ENCODE measurements at places on chromosomes 2 and 18. TPM values are rescaled to one million over a fixed set of nuclear protein-coding genes. Genes with fewer than 3 reads are reported as not detected.

- peak; percentile 45 for DNase-seq
These were observed 167.0 kb upstream of the TPO start for GRCh38 chr2:1246239-1246638.

DNA sequence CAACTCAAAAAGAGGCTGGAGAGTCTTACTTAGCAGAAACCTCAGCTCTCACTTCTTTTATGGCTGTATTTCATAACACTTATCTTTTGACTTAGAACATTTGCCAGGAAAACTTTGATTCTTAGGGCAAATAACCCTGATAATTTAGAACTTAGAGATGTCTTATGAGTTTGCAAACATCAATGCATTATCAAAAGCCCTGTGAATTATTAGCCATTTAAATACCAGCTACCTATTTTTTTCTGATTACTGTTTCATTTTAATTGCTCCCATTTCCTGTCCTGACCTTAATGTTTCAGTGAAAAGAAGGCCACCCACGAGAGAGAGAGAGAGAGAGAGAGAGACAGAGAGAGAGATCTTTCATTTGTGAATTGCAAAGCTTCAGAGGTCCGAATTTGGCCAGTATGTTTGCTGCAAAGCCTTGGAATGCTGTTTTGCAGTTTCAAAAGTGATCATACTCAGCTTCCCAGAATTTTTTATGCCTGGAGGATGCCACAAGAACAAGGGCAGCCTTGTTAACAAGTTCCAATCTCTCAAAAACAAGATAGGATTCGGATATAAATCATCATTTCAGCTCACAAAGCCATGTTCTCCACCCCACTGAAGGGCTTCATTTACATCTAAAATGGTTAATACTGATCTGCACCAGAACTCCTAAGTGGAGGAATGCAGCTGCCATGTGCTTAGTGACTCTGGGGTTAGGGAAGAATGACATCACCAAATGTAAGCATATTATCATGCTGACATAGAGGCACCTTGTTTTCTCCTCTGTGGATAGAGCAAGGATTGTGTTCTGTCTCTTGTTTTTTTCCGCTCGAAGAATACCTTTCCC is 478.2 kb downstream of the ARHGAP15 start:
- peak; percentile 34 for DNase-seq

- DNase-seq, result no peak
These were observed 8.3 kb downstream of the ARL5A start for GRCh38 chr2:151819920-151820319.

GRCh38 chr18:9135912-9136314 is 668 bp upstream of the ANKRD12 start:
- peak; percentile 86 for DNase-seq

GRCh38 chr2:196287523-196287922 is 116.1 kb upstream of the STK17B start:
- DNase-seq, result no peak

DNA sequence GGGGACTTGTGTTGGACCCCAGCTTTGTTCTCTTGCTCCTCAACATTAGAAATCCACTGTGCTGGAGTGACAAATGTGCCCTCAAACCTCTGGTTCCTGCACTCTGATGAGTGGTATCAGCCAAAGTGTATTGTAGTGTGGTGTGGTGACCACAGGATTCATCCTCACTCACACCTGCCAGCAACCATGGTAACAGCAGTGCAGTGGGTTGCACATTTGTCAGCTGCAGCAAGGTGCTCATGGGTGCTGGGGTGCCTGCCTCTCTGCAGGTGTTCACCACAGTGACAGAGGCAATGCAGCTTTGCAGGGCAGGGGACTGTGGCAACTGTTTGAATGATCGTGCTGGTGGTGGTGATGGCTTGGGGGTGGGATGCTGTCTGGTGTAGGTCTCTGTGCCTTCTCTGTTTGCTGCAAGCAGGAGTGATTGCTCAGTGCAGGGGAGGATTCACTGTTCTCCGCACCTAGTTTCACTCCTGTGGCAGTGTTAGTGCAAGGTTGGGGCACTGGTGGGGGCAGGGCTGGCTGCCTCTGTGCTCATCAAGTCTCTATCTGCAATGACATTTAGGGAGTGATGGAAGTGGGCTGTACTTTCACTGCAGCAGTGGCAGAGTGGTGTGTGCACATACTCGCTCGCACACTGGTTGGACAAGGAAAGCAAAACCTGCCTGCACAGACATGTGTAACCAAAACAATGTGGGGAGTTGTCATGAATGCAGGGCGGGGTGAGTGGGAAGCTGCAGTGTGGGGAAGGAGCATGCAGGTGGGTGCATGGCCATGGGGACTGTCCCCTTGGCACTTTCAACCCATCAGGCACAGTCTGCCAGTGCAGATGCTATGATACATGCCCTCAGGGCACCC is 301.1 kb downstream of the PIK3C3 start:
- DNase-seq, result no peak

GRCh38 chr18:55473058-55473457 is 114.9 kb downstream of the TCF4 start:
- no peak for DNase-seq

GRCh38 chr2:152617456-152618192 is 99.6 kb downstream of the PRPF40A start:
- no peak for DNase-seq

DNA sequence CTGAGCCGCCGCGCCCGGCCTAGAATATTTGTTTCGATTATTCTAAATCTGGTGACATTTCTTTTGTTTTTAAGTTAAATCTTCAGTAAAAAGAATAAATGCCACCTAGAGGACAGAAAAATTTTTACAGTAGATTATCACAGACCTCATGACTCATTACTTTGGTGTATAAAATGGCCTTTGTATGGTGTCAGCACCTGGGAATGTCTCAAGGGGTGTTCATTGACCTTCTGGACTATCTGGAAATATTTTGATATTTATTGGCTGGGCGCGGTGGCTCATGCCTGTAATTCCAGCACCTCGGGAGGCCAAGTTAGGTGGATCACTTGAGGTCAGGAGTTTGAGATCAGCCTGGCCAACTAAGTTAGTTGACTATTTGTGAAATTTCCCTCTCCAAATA is 30.3 kb upstream of the SLC30A6 start:
- DNase-seq, result no peak

GRCh38 chr2:24917086-24917485 is 3.0 kb downstream of the ADCY3 start:
- DNase-seq, result no peak

- peak; percentile 30 for DNase-seq
These were observed 1014.3 kb upstream of the CDH2 start for GRCh38 chr18:29191263-29191662.

DNA sequence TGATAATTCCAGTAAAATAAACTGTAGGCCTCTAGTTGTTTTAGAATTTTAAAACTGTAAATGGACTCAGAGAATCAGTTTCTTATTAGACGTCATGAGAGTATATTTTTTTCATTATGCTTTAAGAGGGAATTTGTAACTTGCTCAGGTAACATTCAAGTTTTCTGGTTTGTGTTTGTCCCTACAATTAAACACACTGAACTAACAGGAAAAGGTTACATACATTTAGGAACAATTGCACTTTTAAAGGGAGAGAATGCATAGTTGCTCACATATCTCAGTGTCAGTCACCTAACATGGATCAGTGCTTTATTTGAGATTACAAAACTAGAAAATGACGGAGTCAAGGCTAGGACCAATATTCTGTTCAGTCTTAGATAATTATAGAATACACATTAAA is 3.1 kb downstream of the COL3A1 start:
- no peak for DNase-seq

PLEKHH2 gene
- total RNA-seq, result 2.5 TPM

GRCh38 chr2:224569654-224570053 is 15.5 kb downstream of the CUL3 start:
- DNase-seq, result no peak

SERPINB13 gene
- total RNA-seq, result not detected

- DNase-seq, result no peak
These were observed 26.0 kb downstream of the ADRA2B start for GRCh38 chr2:96090196-96090926.

- peak; percentile 72 for DNase-seq
These were observed 69.0 kb downstream of the CPO start for GRCh38 chr2:207008105-207008990.

SATB2 gene
- total RNA-seq, result 23.0 TPM

GRCh38 chr18:32455361-32455760 is 15.3 kb downstream of the GAREM1 start:
- DNase-seq, result no peak

NIF3L1 gene
- 56.5 TPM for total RNA-seq

BCL11A gene
- 92.7 TPM for total RNA-seq

- no peak for DNase-seq
These were observed 78.8 kb downstream of the BCL2 start for GRCh38 chr18:63240531-63241316.

KYNU gene
- not detected for total RNA-seq

- DNase-seq, result no peak
These were observed 89.1 kb downstream of the ETAA1 start for GRCh38 chr2:67486041-67486796.

DNA sequence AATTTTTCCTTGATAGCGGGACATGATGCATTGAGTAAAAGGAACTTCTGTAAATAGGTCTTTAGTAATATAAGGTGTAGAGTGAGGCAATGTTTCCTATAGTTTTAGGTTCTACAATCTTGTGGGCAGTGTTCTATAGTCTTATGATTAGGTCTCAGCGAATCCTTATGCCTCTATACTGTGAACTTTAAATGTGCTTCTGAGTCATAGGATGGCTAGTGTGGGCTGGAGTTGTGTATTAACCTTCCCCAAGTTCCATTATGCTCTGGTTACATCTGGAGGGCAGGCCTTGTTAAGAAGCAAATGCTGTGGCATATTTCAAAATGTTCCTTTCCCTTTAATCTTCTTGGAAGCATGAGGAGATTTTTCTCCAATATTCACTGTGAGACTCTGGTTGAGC is 73.5 kb downstream of the ROCK2 start:
- DNase-seq, result no peak

- no peak for DNase-seq
These were observed 114.9 kb upstream of the RAB27B start for GRCh38 chr18:54713386-54713785.

DNA sequence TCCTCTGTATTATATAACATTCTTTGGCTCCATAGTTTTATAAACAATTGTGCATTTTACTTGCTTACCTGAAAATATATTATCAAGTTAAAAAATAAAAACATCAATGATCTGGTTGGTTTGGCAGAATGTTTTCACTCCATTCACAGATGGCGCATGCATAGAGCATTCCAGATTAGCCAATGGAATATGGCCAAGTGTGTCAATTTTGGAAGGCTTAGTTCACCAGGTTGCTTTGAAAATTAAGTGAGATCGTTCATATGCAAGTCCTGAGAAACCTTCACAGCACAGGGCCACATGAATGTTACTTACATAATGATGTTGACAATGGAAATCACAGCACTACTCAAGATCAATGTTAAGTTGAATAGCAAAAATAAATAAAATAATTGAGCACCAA is 335.7 kb downstream of the GRB14 start:
- DNase-seq, result no peak

DNA sequence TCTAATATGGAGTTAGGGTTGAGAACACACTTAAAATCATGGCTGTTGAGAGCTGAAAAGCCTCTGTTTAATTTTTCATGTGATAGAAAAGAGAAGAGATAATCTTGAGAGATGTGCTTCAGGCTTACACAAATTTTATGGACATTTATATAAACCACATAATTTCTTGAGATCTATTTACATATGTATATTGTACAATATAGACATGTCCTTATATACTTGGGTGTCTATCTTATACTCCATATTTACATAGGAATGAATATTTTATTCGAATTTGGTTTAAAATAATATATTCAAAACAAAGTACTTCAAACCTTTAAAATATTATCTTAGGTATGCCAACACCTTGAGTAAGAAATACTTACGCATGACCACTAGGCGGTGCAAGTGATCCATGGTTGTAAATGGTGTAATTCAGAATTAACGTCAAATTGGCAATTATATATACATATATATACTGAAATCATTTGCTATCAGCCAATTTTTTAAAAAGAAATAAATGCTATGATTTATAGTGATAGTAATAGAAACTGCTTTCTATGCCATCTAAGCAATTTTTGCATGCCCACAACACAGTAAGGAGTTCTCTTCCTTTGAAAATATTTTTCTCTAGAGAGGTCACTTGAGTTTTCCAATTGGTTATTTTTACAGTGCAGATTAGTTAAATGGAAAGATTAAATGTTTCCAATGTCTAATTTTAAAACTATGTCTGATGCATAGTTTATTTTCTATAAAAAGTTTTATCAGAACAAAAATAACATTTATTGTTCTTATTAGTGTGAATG is 37.6 kb upstream of the SPAG16 start:
- no peak for DNase-seq

GRCh38 chr2:83386549-83386948 is 1072.5 kb downstream of the SUCLG1 start:
- DNase-seq, result no peak

IL18RAP gene
- total RNA-seq, result not detected

TUBA4B gene
- total RNA-seq, result not detected

HDAC4 gene
- total RNA-seq, result 27.5 TPM

PDE11A gene
- 0.13 TPM for total RNA-seq

- DNase-seq, result no peak
These were observed 23.0 kb downstream of the RTP5 start for GRCh38 chr2:241892299-241893137.

- DNase-seq, result no peak
These were observed 28.9 kb upstream of the MTX2 start for GRCh38 chr2:176240301-176240700.

GRCh38 chr2:158760887-158761286 is 34.2 kb upstream of the DAPL1 start:
- no peak for DNase-seq

YPEL5 gene
- total RNA-seq, result 28.3 TPM

- DNase-seq, result no peak
These were observed 32.4 kb upstream of the EML4 start for GRCh38 chr2:42136782-42137124.

- DNase-seq, result peak; percentile 58
These were observed 3.0 kb downstream of the EVX2 start for GRCh38 chr2:176080540-176081375.

DNA sequence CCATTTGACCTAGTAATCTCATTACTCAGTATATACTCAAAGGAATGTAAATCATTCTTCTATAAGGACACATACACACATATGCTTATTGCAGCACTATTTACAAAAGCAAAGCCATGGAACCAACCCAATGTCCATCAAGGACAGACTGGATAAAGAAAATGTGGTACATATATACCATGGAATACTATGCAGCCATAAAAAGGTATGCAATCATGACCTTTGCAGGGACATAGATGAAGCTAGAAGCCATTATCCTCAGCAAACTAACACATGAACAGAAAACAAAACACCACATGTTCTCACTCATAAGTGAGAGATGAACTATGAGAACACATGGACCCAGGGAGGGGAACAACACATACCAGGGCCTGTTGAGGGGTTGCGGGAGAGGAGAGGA is 214.5 kb downstream of the NBAS start:
- no peak for DNase-seq

DNA sequence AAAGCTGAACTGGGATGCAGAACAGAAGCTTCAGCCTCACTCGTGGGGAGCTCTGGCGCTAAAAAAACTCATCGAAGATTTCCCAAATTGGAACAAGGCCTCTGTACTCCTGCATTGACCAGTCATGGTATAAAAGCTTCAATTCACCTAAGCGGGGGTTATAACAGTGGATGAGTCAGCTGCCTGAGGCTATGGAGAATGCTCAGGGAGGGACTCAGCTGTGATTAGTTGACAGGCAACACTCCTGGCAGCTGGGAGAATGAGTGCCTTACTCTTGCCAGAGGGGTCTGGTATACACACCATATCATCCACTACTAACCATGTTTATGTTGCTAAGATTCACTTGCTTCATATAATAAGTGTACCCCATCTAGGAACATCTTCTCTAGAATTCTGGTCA is 350.6 kb upstream of the VRK2 start:
- peak; percentile 56 for DNase-seq

TRIM43 gene
- not detected for total RNA-seq

SLC5A7 gene
- not detected for total RNA-seq

STEAP3 gene
- total RNA-seq, result 15.9 TPM
